ENCODE measurements at places on chromosomes 12 and 14. TPM values are rescaled to one million over a fixed set of nuclear protein-coding genes. Genes with fewer than 3 reads are reported as not detected.

BICDL1 gene
- 109 TPM for total RNA-seq

RASSF9 gene
- not detected for total RNA-seq

LTBR gene
- total RNA-seq, result 0.51 TPM

CLEC2B gene
- total RNA-seq, result 16.5 TPM

NFATC4 gene
- 0.81 TPM for total RNA-seq

DNA sequence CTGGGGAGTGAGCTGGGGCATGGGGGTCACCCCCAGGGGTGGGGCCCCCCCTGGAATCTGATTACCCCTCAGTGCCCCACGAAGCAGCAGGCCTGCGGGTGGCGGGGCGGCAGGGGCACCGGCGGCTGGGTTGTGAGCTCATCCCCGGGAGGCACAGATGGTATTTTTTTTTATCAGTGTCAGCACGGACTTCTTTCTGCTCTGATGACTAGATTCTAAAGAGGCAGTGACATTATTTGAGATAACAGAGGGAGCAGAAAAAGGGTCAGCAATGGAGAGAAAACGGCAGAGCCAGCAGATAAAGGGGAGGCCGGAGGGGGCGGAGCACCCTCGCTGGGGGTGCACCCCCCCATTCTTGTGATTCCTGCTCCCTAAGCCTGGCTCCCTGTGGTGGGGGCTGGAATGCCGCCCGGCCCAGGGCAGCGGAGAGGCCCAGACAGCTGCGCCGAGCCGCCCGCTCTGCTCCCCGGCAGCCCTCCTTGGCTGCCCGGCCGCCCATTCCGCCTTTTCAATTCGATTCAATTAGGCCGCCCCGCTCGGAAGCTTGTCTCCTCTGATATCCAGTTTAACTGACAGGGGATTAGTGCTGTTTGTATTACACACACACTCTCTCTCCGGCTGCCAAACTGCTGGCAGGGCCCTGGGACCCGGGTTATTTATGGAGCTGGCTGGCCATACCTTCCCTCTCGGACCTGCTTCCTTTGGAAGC is 32.9 kb downstream of the MVK start:
- DNase-seq, result no peak

- DNase-seq, result no peak
Measured at GRCh38 chr14:86057018-86057667, 527.2 kb downstream of the FLRT2 start.

DNA sequence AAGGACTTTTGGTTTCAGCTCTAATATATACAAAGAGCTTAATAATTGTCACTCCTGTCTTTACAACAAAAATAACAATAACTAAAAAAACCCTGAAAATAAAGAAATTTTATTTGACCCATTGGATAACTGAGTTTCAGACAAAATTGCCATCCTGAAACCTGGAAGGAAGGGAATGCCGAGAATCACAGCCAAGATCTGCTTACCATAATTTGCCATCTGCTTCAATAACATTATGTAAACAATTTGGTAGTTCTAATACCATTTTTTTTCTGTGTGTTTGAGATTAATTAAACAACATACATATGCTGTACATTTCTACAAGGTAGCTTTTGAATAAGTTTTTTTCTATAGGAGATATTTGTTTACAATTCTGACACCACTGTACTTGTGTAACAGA is 596.3 kb upstream of the MGAT4C start:
- no peak for DNase-seq

GRCh38 chr14:79253576-79253975 is 957.7 kb downstream of the DIO2 start:
- no peak for DNase-seq

- DNase-seq, result no peak
Measured at GRCh38 chr14:34593740-34594375, 36.1 kb downstream of the SNX6 start.

DNA sequence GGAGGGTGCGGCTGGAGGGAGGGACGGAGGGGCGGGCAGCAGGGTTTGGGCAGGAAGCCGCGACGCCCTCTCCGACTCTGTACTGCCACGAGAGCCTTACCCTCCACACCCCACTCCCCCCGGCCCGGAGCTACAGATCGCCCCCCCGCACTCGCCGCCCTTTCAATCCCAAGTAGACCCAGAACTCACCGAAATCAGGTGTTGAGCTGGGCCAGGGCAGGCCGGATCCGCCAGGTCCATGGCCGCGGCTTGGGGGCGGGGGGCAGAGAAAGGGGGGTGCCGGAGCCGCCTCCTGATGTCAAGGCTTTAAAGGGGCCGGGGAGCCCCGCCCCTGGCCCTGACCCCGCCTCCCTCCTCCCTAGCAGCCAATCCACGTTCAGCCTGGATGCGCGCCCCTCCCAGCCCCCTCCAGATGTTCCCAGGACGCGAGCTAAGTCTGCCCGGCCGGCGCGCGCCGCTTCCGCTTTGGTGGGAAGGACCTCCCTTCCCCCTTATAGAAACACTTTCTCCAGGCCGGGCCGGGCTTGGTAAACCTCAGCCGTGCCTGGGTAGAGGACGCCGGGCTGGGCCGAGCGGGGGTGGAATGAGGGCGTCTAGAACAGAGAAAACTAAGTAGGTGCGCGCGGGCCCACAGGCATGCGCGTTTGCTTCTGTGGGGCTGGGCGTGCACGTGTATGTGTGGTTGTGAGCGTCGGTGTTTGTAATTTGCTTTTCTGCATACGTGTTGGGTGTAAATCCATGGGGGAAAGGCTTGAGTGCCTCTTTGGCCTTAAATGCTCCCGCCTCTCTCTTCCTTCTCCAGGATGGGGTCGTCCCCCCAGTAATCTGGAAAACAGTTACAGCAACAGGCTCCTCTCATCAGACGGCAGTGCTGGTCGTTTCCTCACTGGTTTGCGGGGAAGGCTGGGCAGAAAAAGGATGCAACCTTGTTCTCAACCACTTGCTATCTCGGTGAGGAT is at the start of gene NCKAP5L:
Gene NCKAP5L, minus strand, starts transcription at position 281 of the 959 bp plus-strand sequence. CDS start 24,369 bp downstream, outside the sequence.
- peak; percentile 93 for DNase-seq

- DNase-seq, result no peak
Measured at GRCh38 chr14:32197919-32198318, 3.9 kb upstream of the RNU6-7 start.

- no peak for DNase-seq
Measured at GRCh38 chr12:27277846-27278260, 33.8 kb downstream of the STK38L start.
